HTR-8/SVneo (cell line): ENCODE measurements at places on chromosomes 11 and 22.

DNA sequence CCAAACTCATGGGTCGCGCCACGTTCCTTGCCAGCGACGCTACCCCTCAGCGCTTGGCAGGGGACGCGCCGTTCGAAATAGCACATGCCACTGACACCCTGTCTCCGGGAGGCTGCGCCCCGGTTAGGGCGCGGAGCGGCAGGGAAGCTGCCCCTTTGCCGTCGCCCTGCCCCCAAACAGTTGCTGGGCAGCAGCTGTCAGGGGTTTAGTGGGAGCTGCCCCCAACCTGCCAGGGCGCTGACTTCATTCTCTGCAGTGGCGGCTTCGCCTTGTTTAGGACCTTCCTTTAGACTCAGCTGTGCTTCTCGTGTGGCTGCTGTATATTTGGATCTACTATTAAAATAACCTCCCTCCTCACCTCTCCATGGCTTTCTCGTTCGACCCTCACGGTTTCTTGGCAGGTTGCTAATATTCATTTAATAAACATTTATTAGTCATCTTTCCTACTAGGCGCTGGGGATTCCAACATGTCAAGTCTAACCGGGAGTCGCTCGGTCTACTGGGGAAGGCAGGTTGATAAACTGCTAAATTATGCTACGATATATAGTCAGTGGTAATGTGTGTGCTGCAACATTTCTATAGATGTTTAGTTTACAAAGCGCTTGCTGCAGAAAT lies 782 bp downstream of the TMEM109 start:
- DNase-seq = no peak

DNA sequence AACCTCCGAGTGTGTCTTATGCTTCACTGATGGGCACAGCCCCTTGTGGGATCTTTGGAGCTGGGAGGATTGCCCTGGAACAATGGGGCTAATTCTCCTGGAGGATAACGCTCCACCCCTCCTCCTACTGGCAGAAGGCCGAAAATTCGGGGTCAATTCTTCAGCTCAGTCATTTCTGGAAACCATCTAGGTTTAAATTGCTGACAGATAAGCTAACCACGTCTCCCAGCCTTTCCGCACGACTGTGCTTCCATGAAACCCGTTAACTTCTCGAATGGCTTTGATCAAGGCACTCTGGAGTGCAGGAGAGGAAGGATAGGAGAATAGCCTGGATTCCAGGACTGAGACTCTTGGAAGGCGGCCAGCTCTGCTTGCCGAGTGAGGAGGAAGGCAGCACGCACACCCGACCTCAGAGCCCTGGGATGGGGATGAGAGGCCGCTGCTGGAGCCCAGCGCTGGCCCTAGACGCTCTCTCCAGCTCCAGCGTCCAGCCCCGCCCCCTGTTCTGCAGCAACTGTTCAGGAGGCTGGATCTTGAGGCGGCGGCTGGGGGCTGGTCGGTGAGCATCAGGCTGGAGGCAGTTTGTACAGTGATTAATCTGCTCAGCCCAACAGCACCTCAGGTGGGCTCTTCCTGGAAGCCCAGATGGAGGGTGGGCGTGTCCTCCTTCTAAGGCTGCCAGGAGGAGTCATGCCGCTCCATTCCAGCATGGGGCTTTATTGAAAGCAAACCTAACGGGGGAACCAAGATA lies 176.7 kb upstream of the NCAM1 start:
- DNase-seq = no peak

DNA sequence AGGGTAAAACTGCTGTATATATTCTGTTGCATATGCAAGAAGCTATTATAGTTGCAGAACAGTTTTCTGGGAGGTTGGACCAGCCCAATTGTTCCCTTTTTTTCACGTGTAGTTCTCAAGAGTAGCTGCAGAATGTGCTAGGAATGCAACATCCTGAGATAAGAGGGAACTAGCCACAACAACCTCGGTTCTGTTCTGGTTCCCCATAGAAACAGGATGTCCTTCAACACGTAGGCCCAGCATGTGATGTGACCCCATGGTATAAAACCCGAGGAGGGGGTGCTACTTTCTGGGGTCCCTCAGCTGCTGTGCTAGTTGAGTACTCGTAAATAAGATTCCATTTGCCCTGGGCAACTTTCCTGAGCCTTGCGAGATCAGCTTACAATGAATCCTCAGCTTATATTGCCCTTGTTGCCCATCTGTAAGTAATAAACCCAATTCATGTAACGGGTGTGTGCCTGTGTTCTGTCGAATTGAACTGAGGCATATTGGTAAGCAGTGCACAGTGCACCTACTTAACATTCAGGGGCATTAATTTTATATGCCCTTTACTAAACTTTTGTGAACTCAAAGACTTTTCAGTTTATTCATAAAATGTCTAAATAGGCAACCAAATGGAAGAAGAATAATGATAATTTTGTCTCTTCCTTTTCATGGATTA lies 23.0 kb upstream of the TRAF6 start:
- DNase-seq = no peak

DNA sequence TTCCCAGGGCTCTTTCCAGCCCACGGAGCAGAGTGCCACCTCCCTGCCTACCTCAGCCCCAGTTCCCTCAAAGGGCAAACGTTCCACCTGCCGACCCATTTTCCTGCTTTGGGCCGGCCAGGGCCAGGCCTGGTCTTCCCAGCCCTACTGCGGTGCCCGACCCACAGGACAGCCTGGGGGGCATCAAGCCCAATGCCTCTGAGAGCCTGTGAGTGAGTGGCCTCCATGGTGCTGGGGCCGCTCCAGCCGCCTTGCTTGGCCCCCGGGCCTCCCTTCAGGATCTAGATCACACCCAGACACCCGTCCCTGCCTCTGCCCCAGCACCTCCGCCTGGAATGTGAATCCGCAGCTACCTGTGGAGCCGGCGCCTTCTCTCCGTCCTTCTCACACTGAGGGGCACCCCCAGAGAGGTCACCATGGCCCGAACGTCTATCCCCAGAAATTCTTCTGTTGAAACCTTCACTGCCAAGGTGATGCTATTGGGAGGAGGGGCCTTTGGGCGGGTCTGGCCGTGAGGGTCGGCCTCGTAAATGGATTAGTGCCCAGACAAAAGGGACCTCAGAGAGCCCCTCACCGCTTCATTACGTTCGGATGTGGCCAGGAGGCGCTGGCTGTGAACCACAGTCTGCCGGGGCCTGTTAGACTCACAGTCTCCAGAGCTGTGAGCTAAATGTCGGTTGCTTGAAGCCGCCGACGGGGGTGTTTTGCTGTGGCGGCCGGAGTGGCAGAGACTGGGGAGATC lies 36.2 kb upstream of the BRSK2 start:
- DNase-seq = no peak

DNA sequence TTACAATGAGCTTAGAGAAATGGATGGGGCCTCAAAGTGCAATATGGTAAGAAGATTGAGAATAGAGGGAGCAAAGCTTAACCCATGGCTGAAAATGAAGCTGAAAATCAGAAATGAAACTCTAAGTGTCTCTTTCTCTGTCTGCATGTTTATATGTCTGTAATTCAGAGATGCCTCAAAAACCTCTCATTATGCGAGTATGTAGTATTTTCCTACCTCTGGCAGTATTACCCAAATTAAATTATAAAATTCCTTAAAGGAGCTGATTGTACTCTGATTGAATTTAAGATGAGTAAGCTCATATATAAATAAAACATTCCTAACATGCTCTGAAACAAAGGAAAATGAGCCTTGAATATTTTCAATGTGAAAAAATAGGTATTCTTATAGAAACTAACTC lies 39.8 kb upstream of the PRSS23 start:
- DNase-seq = no peak

GRCh38 chr11:88292171-88292843 lies 45.2 kb downstream of the CTSC start:
- peak; percentile 17 for DNase-seq

DNA sequence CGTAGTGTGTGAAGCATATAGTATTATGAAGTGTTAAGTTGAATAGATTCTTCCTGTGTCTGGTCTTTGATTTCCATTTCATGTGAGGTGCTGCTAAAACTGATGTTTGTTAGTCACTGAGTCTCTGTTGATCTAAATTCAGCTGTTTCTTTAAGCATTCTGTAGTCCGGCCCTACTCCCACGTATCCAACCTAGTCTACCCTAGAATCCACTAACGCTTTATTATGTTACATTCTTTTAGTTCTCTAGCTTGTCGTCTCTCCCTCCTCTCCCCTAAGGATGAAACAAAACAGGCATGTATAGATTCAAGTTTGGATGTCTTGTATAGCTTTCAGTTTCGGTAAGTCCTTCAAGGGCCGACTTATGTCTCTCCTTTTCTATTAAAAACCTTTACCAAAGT lies 4.1 kb downstream of the WEE1 start:
- DNase-seq = no peak

- peak; percentile 51 for DNase-seq
Observed at GRCh38 chr11:19903620-19904069, 191.0 kb downstream of the NAV2 start.

GRCh38 chr11:33389635-33390034 lies 132.5 kb downstream of the HIPK3 start:
- no peak for DNase-seq

DNA sequence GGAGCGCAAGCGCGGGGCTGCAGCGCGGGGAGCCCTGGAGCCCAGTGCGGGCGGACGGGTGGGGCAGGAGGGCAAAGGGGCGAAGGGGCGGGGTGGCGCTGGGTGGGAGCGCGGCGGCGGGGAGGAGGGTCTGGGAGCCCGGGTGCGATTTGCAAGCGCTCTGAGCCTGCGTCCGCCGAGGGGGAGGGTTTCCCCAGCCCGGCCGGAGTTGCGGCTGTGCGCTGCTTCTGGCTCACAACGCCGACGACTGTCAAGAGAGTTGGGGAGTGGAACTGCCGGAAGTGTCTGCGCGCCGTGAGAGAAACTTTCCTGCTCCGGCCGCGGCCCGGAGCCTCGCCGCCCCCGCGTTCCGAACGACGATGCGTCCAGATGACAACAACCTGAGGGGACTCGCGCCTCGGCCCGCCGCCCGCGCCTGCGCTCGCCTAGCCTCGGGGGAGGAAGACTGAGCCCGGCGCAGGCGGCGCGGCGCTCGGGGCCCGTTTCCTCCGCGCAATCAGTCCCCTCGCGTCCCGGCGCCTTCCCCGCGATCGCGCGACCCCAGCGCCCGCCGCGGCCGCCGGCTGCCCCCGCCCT lies at the start of gene ARHGAP42:
Gene ARHGAP42, plus strand, starts transcription at position 235 of the 576 bp plus-strand sequence. CDS start 391 bp downstream, outside the sequence.
- DNase-seq = peak; percentile 72

- no peak for DNase-seq
Observed at GRCh38 chr22:27629908-27630673, 171.5 kb downstream of the MN1 start.

- no peak for DNase-seq
Observed at GRCh38 chr11:124635932-124636331, 13.3 kb downstream of the TBRG1 start.

DNA sequence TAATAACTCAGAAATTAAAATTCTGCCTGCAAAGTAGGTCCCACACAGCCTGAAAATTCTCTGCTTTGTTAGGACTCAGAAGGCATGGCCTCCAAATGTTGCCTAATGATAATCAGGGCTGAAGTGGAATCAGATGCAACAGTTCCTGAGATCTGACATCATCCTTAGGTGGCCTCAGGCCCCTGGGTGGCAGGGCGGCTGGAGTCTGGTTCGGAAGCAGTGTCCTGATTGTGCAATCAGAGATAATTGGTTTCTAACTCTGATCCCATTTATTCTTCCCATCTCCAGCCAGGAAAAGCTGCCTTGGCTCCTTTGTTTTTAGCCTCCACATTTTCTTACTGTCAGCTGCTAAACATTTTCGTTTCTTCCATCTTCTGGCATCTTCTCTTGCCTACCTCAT lies 399.3 kb downstream of the OPCML start:
- DNase-seq = no peak

DNA sequence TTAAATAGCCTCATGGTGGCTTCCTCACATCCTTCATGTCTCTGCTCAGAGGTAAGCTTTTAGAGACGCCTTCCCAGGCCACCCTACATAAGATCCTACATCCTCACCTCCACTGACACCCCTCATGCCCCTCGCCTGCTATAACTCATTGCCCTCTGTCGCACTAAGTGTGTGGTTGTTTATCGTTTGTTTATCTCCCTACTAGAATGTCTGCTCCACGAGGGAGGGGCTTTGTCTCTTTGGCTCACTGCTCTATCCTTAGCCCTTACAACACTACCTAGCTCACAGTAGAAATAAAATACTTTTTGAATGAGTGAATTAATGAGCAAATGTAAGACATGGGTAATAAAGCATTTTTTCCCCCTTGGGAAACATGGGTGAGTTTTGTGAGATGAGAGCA lies 1.3 kb upstream of the CBLIF start:
- DNase-seq = no peak

DNA sequence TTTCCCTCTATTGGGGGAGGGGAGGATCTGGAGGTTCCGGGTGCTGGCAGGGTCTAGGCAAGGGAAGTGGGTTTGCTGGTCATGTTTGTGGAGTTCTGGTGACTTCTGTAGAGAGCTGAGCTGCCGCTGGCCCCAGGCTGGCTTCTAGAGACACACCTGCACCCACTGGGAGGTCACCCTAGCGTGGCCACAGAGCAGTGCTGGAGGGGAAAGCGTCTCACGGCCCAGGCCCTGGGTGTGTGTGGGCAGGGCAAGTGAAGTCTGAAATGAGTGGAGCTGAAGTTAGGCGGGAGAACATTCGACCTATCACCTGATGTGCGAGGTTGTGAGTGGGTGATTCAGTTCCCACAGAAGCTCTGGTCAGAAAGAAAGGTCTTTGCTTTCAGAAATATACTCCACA lies 27.9 kb downstream of the SMIM38 start:
- DNase-seq = no peak
